ENCODE measurements at places on chromosomes 16 and 17.
A peak's percentile ranks its signal among the peaks of the same experiment; 100 is the strongest.

DNA sequence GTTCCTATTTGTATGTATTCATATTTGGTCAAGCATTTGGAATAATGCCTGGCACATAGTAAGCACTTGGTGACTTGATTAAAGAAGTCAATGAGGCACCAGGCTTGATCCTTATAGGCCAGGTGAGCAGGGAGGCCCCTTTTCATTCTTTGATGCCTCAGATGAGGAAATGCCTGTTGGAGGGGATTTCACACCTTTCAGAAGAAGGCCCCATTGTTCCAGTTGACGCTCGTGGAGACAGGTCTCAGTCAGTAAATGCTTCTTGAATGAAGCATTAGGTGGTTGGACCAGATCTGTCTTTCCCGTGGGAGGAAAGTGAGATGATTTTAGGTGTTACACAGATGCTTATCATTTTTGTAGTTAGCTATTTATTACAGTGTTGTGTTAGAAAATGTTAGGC is 13.0 kb downstream of the LCMT1 start:
- no peak for DNase-seq

DNA sequence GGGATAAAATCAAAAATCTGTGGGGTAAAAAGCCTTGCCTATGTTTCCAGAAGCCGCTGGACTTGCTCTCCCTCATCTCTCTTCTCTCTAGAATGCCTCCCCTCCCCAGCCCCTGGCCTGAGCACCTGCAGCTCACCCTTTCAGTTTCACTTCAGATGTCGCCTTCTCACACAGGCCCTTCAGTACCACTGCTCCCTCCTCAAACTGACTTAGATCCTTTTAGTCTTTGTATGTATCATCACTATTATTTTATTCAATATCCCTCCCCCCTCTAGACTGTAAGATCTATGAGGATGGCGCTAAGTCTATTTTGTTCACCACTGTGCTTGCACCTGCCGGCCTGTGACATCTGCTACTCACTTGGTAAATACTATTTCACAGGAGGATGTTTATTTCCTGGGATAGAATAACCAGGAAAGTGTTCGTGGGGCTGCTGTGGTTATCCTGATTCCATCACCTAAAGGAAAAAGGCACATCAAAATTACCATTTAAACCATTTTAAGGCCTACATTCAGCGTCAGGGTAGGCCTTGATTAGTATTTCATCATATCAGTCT is 122.3 kb downstream of the MRTFB start:
- no peak for DNase-seq

GRCh38 chr17:82816358-82816757 is 23.5 kb downstream of the ZNF750 start:
- no peak for DNase-seq

GRCh38 chr17:80605326-80606066 is 60.9 kb downstream of the RPTOR start:
- DNase-seq = peak; percentile 38

DNA sequence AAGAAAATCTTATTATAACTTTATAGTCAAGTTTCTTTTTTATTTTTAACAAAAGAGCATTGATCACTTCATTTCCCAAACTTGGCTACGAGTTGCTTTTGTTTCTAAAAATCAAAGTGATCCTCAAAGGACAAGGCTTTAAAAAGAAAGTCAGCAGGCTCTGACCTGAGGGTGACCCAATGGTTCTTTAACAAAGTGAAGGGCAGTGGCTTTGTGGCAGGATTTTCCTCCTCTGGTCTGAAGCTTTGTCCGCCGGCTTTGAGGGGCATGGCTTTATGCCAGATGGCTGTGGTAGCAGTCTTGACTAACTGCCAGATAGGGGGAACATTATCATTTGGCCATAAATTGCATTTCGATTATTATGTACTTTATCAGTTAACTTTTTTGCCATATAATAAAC is 28.5 kb downstream of the IQCK start:
- no peak for DNase-seq

Measured in stimulated activated CD4-positive, alpha-beta T cell treated with anti-CD3 and anti-CD28 coated beads, Interleukin-1b, Interleukin-23, amount 100 ng/mL, for 24 hours (primary cell).